ENCODE measurements at places on chromosomes 3 and 15. TPM values are rescaled to one million over a fixed set of nuclear protein-coding genes. Genes with fewer than 3 reads are reported as not detected.
A peak's percentile ranks its signal among the peaks of the same experiment; 100 is the strongest.

GRCh38 chr15:33030315-33030714, 164.2 kb downstream of the FMN1 start:
- no peak for ATAC-seq

DNA sequence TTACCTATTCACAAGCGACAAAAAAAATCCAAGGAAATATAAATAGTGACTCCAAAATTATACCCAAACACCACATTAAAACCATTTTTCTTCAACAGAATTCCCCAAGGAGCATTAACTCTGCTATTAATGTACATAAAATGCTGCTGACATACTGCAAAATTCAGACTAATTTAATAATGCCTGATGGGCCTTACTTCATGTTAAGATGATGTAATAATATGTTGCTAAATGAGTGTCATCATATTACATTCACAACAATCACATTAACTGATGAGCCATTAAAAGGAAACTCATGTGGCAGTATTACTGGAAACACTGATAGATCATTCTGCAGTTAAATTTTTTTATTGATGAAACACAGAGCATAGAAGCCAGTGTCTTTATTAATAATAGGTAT, 204.9 kb upstream of the CGNL1 start:
- ATAC-seq = no peak

GRCh38 chr3:171460725-171461524, 720 bp upstream of the TNIK start:
- peak; percentile 36 for ATAC-seq

- no peak for ATAC-seq
Observed at GRCh38 chr3:188706176-188706575, 465.6 kb upstream of the TPRG1 start.

DNA sequence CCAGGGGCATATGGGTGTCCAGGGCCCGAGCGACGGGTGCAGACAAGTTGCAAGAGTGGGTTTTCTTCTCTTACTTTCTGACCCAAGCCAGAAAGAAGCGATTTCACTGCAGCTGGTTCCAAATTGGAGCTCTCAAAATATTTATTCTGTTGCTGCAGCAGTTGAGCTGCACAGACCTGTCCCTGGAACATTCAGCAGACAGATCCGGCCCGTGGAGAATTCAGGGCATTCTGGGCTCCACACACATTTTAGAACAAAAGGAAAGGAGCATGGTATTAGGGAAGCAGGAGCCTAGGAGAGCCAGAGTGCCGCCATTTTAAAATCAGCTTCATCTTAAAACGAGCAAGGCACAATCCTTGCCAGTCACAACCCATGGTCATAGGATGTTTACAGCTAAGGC, 135.3 kb upstream of the TPM1 start:
- ATAC-seq = no peak

DNA sequence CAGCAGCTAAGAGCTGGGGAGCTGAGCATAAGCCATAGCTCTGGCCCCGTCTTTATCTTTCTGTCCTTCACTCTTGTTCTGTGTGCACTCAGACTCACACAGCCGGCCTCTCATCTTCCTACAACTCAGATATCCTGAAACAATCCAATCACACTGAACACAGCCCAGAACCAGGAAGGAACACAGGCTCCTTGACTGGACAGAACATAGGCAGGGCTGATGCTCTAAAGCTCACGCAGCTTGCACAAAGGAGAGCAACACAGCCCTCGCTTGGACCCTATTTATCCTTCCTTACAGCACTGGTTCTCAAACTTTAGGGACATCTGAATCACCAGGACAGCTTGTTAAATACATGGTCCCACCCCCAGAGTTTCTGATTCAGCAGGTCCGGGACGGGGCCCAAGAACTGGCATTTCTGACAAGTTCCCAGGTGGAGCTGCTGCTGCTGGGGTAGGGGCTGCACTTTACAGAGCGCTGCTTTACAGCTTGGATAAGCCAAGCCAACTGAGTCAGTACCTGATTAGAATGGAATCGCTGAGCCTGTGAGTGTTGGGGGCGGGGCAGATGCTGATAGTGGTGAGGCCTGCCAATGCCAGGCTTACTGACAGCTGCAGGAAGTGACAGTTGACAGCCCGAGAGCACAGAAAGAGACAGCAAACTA, 65.1 kb downstream of the MRPL46 start:
- ATAC-seq = no peak

GRCh38 chr3:118782755-118783202, 251.9 kb downstream of the IGSF11 start:
- ATAC-seq = peak; percentile 31

DNA sequence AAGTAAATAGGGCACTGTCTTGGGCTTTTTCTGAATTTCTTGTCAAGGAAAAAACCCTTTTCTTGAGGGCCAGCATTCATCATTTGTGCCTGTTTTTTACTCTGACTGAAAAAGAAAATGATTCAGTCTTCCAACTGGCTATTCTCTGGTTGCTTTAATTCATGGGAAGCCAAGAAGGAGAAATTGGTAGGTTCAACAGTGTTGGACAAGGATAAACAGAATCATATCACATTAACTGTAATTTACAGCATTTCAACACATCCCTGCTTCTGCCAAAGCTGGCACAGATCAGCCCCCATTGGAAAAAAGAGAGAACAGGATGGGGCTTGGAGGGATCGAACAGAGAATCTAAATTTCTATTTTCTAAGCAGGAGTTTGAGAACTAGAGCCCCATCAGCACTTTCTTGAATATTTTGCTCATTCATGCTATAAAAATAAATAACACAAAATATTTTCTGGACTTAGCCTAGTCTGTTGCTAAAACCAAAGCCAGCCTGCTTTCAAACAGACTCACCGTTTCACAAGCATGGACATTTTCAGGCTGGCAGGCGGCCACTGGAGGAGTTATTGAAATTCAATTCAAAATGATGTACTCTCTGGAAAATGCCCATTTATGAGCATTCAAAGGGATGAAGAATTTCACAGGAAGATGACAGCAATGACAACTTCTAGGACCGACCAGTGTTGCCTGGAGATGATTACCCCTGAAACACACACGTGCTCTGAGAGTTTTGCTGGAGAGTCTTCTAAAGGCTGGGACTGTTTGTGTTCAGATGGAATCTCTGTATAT, 181.2 kb downstream of the WNT5A start:
- no peak for ATAC-seq

- ATAC-seq = no peak
Observed at GRCh38 chr15:35349916-35350315, 196.0 kb downstream of the DPH6 start.

DNA sequence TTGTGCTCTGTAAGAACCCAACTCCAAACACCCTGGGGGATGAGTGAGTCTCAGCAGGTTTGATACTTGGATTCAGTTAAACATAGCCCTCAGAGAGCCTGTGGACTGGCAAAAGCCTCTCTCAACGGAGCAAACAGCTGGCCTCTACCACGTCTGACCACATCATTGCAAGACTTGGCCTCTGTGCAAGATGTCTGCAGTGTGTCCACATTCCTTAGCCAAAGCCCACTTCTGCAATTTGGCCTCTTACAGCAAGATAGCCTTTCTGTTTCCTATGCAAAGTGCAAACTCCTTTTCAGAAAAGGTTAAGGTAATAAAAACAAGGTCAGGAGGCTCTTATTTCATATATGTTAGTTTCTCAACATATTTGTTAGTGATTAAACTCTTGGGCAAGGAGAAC, 27.9 kb downstream of the FBN1 start:
- ATAC-seq = no peak

DNA sequence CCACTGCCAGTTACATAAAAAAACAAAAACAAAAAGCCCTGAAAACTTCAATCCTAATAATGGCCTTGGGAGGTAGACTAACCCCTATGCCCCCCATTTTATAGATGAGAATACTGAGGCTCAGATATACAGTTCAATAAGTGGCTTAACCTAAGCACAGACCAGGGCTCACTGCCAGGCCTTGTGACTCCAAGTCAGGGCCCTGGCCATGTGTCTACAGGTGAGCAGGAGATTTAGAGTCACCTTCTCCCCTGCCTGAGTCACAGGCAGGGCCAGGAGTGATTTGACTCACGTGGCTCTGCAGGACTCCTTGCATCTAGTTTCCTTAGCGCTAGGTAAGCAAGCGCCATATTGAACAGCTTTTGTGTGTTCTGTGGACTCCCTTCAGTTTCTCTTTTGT, 98.6 kb upstream of the ETV5 start:
- ATAC-seq = peak; percentile 47

- ATAC-seq = peak; percentile 79
Observed at GRCh38 chr15:56468401-56468800, 3.5 kb upstream of the MNS1 start.

Gene CHRD
- 0.39 TPM for total RNA-seq

Gene PLA2G4E
- total RNA-seq = 0.13 TPM

Gene MORC1
- total RNA-seq = 0.11 TPM

Gene CFAP44
- 8.3 TPM for total RNA-seq

Gene C15orf61
- total RNA-seq = 4.2 TPM

Gene RARB
- not detected for total RNA-seq

Gene AEN
- 53.8 TPM for total RNA-seq
